ENCODE measurements at places on chromosomes 12 and 14. TPM values are rescaled to one million over a fixed set of nuclear protein-coding genes. Genes with fewer than 3 reads are reported as not detected.

Gene GRIP1
- total RNA-seq = 3.5 TPM

Gene TBPL2
- not detected for total RNA-seq

Gene NINJ2
- total RNA-seq = not detected

Gene TBX5
- not detected for total RNA-seq

GRCh38 chr12:47774663-47775062, 1.6 kb downstream of the SLC48A1 start:
- no peak for DNase-seq

- DNase-seq = no peak
Observed at GRCh38 chr12:116213014-116213413, 64.5 kb downstream of the MED13L start.

DNA sequence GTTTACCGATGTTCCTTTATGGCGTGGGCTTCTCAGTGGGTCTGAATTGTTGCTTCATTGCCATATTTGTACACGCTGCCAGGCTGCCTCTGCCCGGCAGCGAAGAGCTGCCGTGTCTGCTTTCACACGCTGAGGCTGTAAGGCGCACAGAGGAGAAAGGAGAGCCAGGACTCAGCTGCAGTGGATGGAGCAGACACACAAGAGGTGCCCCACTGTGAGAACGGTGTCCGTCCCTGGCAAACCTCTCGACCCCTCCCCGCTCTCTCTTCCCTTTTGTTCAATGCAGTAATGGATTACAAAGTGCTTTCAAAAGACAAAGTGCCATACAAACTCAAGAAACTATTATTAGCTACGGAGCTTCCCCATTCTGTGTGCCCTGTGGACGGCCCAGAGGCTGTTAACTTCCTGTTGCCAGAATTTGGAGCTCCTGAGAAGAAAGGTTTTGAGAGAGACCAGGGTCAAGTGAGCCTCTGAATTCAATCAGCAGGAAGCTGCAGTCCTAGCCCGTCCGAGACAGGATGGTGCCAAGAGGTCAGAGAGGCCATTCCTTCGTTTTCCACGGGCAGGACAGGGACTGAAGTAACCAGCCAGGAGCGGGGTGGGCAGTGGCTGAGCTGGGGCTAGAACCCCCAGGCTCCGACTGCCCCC, 15.8 kb downstream of the CCND2 start:
- DNase-seq = no peak

GRCh38 chr12:128626808-128627320, 196.9 kb downstream of the SLC15A4 start:
- no peak for DNase-seq

DNA sequence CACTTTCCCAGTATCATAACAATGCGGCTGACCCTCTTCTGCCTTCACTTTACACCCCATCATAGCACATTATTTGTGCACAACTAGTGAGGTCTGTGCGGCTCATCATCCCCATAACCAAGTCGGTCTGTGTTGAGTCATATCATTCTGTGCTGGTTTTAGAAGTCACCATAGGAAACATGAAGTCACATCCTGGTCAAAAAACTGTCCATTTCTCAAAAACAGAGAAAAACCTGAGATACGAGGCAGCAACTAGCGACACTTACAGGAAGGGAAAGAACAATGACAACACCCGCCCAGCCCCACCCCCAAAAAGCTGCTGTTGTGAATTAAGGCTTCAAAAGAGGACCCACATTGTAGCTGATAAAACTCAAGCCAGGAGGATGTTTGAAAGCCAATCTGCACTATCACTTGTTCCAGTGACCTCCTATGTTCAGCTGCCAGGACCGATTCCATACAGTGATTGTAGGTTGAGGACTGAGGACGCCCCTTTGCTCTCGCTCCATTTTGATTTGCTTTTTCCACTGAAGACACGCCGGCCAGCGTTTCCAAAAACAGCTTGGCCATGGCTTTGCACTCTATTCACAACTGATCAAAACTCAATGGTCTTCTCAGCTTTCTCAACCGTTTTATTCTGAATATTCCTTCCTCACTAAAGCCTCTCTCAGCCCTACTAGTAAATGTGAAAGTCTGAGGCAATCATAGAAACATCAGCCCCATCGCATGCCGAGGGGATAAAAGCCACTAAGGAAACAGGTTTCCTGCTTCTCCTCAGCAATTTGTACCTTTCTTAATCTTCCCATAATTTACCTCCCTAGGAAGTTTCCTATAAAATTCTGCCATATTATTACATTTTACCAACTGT, 87.5 kb downstream of the DUSP16 start:
- DNase-seq = no peak

GRCh38 chr12:106508966-106509365, 73.8 kb upstream of the RFX4 start:
- no peak for DNase-seq

DNA sequence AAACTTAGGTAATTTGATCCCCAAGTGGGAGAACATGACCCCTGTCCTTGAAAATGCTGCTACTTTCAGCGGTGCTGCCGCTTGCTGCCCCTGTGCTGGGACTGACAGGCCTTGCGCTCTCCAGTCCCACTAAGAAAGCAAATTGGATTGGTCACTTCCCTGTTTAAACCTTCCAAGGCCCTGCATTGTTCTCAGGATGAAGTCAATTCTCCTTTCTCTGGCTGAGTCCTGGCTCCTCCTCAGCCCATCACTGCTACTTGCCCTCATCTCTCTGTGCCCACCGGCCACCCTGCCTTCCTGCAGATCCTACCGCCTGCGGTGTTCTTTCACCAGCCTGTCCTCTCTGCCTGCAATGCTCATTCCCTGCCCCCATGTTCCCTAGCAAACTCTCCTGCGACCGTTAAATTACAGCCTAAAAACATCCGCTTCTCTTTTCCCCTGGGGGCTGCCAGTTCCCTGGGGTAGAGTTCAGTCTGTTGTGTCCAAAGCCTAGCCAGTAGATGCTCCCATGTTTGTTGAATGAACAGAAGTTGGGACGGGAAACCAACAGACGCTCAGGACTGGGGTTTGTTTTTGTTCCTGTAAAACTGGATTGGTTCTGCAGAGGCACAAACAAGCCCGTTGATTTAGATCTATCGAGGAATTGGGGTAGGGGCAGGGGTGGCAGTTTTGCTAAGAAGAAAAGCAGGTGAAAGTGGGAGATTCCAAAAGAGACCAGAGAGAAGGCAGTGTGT, 127.3 kb upstream of the HIF1A start:
- DNase-seq = no peak

GRCh38 chr12:112421363-112421762, 2.6 kb downstream of the PTPN11 start:
- DNase-seq = no peak

DNA sequence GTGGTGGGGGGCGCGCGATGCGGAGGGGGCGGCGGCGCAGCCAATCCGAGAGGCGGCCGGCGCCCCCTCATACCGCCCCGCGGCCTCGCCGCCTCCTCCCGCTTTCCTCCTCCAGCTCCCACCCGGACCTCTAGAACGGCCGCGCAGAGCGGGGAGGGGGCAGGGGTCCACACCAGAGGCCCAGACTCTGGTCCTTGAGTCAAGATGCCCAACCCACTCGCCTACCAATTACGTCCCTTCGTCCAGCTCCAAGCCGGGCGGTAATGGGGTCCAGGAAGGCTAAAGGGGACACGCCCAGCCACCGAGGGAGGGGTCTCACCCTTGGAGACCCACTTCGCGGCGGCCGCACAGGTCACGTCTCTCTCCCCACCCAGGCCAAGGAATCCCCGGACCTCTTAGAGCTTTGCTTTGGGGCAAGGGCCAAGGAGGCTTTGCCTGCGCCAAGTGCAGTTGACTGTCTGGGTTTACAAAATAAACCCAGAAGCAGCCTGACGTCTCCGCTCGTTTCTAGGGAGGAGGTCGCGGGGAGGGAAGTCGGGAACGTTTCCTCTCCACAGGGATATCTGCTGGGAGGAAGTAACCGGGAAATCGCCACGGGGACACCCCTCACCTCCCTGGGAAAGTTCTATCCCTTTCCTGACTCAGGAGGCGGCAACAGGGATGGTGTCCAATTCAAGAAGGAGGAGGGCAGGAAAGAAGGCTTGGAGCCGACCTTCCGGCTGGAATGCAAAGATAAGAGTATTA, 394 bp upstream of the AMIGO2 start:
- peak; percentile 62 for DNase-seq

DNA sequence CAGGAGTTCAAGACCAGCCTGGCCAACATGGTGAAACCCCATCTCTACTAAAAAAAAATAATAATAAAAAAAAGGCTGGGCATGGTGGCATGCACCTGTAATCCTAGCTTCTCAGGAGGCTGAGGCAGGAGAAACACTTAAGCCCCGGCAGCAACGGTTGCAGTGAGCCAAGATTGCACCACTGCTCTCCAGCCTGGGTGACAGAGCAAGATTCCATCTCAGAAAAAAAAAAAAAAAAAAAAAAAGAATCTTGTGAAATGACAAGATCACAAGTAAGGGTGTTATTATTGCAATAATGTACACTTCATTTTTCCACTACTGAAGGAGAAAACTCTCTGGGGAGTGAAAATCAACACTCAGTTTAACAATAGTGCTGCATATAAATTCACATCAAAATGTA, 8.8 kb upstream of the PTGR2 start:
- DNase-seq = no peak

DNA sequence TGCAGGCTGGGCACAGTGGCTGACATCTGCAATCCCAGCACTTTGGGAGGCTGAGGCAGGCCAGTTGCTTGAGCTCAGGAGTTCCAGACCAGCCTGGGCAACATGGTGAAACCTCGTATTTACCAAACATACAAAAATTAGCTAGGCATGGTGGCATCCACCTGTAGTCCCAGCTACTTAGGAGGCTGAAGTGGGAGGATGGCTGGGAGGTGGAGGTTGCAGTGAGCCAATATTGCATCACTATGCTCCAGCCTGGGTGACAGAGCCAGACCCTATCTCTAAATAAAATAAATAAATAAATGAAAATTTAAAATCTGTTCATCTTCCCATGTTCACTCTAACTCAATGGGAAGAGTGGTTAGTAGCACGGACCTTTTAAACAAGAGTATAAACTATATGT, 71.2 kb downstream of the ELK3 start:
- no peak for DNase-seq

- no peak for DNase-seq
Observed at GRCh38 chr12:21860534-21860933, 80.7 kb downstream of the ABCC9 start.

DNA sequence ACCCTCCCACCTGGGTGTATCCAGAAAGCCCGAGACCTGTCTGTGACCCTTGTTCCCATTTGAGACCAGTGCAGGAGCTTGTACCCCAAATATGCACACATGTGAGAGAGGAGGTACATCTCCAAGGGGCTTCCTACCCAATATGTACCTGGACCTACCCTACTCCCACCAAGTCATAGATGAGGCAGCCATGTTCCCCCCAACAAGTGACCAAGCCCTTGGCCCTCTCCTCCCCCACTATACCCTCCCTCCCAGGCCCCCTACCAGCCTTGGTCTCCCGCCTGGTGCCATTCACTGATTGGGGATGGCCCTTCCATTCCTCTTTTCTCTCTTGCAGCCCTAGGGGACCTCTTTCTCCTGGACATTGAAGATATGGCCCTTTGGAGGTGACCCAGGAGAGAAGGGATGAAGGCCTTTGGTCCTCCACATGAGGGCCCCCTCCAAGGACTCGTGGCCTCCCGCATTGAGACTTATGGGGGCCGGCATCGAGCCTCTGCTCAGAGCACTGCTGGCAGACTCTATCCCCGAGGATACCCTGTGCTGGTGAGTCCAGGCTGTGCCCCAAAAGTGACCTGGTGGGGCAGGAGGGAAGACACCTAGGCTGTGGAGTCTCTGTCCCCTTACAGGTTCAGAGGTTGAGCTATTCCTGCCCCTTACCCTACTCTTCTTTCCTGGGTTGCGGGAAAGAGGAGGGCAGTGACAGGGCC, 1.5 kb downstream of the PLEKHG6 start:
- no peak for DNase-seq

DNA sequence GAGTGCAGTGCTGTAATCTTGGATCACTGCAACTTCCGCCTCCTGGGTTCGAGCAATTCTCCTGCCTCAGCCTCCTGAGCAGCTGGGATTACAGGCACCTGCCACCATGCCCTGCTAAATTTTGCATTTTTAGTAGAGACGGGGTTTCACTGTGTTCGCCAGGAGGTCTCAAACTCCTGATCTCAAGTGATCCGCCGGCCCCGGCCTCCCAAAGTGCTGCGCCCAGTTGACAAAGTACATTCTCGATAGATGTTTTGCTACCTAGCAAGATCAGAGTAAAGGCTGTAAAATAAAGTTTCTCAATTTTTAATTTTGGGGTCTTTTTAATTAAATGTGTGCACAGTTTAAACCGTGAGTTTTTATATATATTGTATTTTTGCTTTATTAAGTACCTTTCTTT, 248.9 kb downstream of the CCER1 start:
- DNase-seq = no peak

DNA sequence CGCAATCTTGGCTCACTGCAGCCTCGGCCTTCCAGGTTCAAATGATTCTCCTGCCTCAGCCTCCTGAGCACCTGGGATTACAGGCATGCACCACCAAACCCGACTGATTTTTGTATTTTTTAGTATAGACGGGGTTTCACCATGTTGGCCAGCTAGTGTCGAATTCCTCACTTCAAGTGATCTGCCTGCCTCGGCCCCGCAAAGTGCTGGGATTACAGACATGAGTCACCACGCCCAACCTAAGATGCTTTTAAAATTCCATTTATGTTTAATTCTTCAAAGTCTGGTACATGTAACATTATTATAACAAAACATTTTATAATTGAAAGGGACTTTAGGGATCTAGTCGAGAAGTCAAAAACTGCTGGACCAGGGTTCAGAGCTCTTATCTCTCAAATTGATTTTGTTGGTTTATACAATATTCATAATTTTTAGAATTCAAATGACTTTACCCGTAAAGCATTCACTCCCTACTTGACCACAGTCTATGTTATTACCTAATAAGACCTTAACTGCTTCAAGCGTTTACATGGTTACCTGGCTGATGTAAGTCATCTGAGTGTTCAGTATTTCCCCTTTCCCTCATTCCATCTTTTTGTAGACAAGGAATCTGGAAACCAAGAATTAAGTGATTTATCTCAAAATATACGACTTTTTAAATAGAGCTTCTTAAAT, 28.2 kb downstream of the RAP1B start:
- no peak for DNase-seq

DNA sequence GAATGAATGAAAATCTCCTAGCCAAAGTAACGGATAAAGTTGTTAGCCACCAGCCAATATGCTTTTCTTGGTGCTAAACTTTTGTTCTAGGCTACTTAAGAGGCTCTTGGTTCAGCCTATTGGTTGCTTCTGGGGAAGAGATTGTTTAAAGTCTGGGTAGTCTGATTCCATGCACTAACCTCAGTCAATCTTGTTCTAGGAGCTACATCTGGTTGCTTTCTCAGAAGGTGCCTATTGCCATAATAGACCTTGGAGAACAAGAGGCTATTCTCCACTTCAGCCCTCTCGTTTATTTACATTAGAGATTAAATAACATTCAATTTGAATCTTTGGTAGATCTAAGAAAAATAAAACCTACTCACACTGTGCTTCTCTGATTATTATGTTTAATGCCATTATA, 40.8 kb upstream of the OTOGL start:
- no peak for DNase-seq
